ENCODE measurements at places on chromosomes 3 and 15. TPM values are rescaled to one million over a fixed set of nuclear protein-coding genes. Genes with fewer than 3 reads are reported as not detected.

Gene GCNT3
- not detected for total RNA-seq

Gene ATP10A
- total RNA-seq: 60.3 TPM

Gene FEZF2
- not detected for total RNA-seq

Gene ASB14
- total RNA-seq: not detected

DNA sequence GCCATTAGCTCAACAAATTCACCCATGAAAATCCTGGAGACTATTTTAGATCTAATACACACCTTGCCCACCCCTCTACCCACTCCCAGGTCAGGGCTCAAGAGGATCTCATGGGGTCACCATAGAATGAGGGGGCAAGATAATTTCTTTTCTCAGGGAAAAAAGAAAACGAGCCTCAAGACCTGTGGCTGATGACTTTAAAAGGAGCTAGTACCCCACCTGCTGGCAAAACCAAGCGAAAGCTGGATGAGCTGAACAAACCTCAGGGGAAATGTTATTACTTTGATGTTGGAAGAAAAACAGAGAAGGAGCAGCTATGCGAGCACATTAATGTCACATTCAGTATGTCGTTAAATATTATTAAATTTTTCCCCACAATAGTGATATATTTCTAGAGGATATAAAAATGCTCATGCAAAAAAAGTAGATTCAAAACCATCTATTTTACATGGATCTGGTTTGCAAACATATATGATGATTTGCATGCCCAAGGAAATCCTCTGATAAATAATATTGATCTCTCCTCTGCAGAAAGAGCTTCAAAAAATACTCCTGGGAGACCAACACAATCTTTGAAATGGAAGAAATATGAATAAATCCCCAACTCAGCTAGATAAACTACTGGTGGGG lies 37.7 kb downstream of the PLD1 start:
- H3K27ac ChIP-seq: no peak overlapping the region
- DNase-seq: no peak
- H3K36me3 ChIP-seq: no peaks in the 10 kb centered on the region
- no peaks in the 10 kb centered on the region for H3K4me1 ChIP-seq
- H3K4me3 ChIP-seq: no peak overlapping the region

DNA sequence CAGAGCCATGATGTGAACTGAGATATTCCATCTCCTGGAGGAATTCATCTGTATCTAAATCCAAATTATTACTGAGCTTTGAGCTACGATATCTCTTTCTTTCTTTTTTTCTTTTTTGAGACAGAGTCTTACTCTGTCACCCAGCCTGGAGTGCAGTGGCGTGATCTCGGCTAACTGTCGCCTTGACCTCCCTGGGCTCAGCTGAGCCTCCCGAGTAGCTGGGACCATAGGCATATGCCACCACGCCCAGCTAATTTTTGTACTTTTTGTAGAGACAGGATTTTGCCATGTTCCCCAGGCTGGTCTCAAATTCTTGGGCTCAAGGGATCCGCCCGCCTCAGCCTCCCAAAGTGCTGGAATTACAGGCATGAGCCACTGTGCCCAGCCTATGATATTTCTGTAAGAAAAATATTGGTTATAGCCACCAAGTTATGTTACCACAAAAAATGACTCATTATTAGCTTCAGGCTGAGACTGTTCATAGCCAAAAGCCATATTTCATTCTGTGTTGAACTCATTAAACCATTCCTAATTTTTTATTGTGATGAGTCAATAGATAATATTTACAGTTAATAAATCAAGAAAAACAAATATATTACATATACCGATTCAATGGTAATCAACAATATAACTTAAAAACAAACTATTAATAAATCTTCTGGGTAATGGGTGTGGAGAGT lies 27.1 kb upstream of the SLC30A4 start:
- H3K27ac ChIP-seq: no peak overlapping the region
- H3K27me3 ChIP-seq: peaks cover 14% of the 10 kb centered on the region
- H3K4me3 ChIP-seq: no peak overlapping the region
- DNase-seq: no peak

GRCh38 chr3:39294446-39295183 lies 14.8 kb upstream of the CX3CR1 start:
- peaks cover 27% of the 10 kb centered on the region for H3K4me1 ChIP-seq
- H3K4me3 ChIP-seq: peak overlapping the region; percentile 15
- H3K27me3 ChIP-seq: no peaks in the 10 kb centered on the region
- peak; percentile 46 for DNase-seq
- H3K36me3 ChIP-seq: peaks cover 6% of the 10 kb centered on the region

DNA sequence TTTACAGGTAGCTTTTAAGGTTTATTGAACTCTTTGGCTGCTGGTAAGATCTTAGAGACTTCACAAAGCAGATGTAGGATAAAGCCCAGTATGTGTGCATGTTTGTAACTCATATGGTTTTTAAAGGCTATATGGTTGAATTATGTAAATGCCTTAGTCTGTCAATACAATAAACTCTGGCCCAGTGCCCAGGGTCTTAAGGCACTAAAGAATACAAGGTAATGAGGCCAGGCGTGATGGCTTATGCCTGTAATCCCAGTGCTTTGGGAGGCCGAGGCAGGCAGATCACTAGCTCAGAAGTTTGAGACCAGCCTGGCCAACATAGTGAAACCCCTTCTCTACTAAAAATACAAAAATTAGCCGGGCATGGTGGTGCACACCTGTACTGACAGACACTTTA lies 170.3 kb upstream of the CGNL1 start:
- H3K27ac ChIP-seq: no peak overlapping the region
- no peak overlapping the region for H3K4me3 ChIP-seq
- no peaks in the 10 kb centered on the region for H3K4me1 ChIP-seq
- H3K27me3 ChIP-seq: no peaks in the 10 kb centered on the region
- no peaks in the 10 kb centered on the region for H3K36me3 ChIP-seq
- no peak for DNase-seq

GRCh38 chr3:168933614-168934013 lies 729.9 kb downstream of the MECOM start:
- no peak overlapping the region for H3K4me3 ChIP-seq
- no peaks in the 10 kb centered on the region for H3K36me3 ChIP-seq
- no peaks in the 10 kb centered on the region for H3K27me3 ChIP-seq

GRCh38 chr3:105359098-105359762 lies 7.5 kb upstream of the ALCAM start:
- H3K27ac ChIP-seq: no peak overlapping the region
- H3K36me3 ChIP-seq: no peaks in the 10 kb centered on the region
- peaks cover 8% of the 10 kb centered on the region for H3K4me1 ChIP-seq
- H3K27me3 ChIP-seq: peaks cover 16% of the 10 kb centered on the region

- no peaks in the 10 kb centered on the region for H3K27me3 ChIP-seq
- no peak overlapping the region for H3K27ac ChIP-seq
- no peak for DNase-seq
- peaks cover 17% of the 10 kb centered on the region for H3K4me1 ChIP-seq
Observed at GRCh38 chr3:32249184-32249782, 10.8 kb downstream of the CMTM8 start.

GRCh38 chr3:97138914-97139541 lies 324.6 kb downstream of the EPHA6 start:
- H3K27ac ChIP-seq: no peak overlapping the region
- DNase-seq: no peak
- no peaks in the 10 kb centered on the region for H3K27me3 ChIP-seq
- no peak overlapping the region for H3K4me3 ChIP-seq

DNA sequence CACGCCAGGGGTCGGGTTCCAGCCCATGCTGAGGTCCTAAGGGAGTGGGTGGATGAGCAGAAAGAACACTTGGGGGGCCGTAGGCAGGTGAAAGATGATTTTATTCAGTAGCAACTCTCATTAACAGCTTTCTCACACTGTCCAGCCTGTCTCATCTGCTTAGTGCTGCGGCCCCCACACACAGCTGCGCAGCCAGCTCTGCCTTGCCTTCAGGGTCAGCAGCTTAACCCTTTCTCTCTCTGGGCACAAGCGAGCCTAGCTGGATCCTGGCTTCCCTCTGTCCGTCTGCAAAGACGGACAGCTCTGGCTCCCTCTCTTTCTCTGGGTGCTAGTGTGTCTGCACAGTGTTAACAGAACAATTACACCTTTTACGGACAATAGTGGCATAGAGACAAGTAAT lies 21.3 kb downstream of the NPAP1 start:
- no peak overlapping the region for H3K27ac ChIP-seq
- H3K27me3 ChIP-seq: no peaks in the 10 kb centered on the region
- DNase-seq: no peak
- H3K4me1 ChIP-seq: no peaks in the 10 kb centered on the region
- no peaks in the 10 kb centered on the region for H3K36me3 ChIP-seq
- no peak overlapping the region for H3K4me3 ChIP-seq

DNA sequence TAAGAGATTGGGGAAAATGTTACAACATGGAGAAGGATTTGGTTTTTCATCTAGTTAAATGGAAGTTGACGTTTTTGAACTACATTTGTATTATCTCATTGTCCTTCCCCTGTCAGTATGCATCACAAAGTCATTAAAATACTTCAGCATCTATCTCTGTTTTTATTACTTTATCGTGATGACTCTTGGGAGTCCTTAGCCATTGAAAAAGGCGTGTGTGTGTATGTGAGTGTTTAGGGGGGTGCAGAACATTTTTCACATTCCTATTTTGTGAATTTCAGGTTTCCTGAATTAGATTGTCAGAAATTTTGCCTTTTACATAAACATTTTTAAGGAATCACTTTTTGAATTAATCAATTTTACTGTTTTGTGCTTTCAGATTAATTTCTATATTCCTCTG lies 360.6 kb upstream of the SGO1 start:
- DNase-seq: no peak
- H3K4me1 ChIP-seq: no peaks in the 10 kb centered on the region
- H3K27me3 ChIP-seq: no peaks in the 10 kb centered on the region
- no peak overlapping the region for H3K27ac ChIP-seq
- no peak overlapping the region for H3K4me3 ChIP-seq

Measured in activated naive CD8-positive, alpha-beta T cell treated with anti-CD3 and anti-CD28 coated beads, Interleukin-2, amount 10 ng/mL, durations not matched to agents 7 days and 5 days (primary cell).